ENCODE measurements at places on chromosomes 5 and 9.

DNA sequence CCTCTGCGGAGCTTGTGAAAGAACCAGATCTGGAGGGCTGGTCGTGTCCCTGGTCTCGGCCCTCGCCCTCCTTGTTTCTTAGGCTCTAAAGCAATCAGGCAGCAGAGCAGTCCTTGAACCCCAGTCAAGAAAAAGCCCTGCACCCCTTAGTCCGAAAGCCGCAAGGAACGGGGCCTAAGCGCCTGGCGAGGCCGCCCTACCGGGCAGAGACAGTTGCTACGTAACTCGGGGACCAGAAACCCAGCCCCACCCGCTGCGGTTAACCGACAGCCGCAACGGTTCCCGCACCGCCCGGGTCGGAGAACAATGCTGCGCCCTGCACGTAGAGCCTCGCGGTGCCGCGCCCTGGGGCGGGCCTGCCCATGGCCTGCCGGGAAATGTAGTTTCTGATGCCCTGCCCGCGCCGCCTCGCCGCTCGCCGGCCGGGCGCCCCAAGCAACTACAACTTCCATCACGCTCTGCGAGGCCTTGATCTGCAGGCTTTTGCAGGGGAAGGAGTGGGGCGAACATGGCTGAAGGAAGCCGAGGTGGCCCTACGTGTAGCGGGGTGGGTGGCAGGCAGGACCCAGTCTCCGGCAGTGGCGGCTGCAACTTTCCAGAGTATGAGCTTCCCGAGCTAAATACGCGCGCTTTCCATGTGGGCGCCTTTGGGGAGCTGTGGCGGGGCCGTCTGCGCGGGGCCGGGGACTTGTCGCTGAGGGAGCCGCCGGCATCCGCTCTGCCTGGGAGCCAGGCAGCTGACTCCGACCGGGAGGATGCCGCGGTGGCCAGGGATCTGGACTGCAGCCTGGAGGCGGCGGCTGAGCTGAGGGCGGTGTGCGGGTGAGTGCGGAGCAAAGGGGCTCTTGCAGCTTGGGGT is at the start of gene SNAPC3:
TSS of gene SNAPC3 (plus strand) at position 505 of the 859 bp plus-strand sequence. CDS start at position 509, 4 bp downstream.
- peak; percentile 94 for DNase-seq

DNA sequence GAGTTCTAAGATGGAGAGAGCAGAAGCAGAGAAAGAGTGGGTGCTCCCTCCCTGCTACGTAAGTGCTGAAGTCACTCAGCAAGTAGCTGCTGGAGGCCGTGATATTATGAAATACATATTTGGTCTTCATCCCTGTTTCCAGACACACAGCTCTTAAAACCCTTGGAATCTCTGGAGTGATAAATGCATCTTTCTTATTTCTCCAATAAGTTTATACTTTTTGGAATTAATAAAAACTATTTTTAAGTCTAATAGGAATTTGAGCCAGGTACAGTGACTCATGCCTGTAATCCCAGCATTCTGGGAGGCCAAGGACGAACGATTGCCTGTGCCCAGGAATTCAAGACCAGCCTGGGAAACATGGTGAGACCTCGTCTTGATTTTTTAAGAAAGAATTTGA is 60.6 kb downstream of the AUH start:
- DNase-seq: no peak

DNA sequence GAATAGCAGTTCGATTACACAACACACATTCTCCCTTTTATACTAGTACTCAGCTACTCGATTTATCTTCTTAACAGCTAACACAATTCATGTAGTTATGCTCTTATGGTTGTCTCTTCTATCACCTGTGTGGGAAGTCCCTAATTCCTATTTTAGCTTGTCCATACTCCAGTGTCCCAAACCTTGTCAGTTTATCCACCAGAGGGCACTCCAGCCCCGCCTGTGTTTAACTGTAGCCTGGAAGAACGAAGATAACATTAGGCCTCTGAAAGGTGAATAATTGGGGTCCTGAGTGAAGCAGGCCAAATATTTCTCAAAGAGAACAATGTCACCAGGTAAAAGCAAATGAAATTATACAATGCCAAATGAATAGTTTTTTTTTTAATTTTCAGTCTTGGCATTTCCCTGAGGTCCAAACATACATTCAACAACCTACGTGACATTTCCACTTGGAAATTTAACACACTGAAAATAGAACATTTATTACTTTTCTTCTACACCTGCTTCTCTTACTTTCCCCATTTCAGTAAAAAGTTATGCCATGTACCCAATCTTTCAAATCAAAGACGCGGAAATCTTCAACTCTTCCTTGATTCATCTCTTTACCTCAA is 560.7 kb downstream of the HTR1A start:
- DNase-seq: no peak

DNA sequence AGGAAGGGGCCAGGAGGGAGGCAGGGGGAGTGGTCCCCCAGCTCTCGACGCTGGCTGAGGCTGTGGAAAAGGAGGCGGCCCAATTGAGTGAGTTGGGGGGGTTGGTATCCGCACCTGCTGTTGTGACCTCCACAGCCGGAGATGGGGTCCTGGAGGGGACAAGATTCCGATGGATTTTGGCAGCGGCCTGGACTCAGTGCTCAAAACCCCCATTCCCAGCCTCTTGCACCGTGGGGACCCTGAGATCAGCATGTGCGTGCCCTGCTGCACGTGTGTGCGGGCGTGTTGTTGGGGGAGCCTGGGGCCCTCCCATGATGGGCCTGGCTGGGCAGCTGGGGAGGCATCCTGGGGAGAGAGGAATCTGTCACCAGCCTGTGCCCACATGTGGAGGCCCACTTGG is 15.0 kb downstream of the CNTFR start:
- no peak for DNase-seq

DNA sequence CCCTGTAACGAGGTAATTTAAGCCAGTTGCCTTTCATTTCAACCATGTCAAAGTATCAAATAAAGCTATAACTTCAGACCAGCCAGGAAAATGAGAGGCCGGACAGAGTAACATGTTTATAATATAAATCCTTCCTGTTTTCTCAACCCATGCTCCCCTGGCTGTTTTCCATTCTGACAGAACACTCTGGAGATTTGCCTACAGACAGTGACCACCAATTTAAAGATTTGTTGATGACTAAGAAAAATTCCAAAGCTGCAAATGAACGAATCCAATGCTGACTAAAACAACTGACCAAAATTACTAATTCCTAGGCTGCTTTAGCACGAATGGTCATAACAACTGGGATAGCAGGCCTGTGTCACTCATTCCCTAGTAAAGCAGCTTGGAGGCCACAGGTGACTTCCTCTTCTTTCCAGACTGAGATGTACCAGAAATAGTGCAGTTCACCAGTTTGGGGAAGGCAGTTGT is 141.4 kb downstream of the AOPEP start:
- no peak for DNase-seq

DNA sequence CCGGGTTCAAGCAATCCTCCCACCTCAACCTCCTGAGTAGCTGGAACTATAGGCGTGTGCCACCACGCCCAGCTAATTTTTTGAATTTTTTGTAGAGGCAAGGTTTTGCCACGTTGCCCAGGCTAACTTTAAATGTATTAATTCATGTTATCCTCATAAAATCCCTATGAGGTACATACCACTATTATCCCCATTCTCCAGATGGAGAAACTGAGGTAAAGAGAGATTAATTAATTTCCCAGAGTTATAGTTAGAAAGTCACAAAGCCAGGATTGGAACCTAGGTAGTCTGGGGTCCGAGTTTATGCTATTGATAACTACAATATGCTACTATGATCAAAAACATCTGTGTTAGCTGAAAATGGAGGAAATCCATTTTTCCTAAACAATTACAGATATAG is 31.9 kb upstream of the GOLPH3 start:
- DNase-seq: no peak

GRCh38 chr5:110321117-110321516 is 405.4 kb downstream of the TMEM232 start:
- no peak for DNase-seq

- no peak for DNase-seq
Observed at GRCh38 chr5:171577042-171577758, 157.8 kb downstream of the FGF18 start.

DNA sequence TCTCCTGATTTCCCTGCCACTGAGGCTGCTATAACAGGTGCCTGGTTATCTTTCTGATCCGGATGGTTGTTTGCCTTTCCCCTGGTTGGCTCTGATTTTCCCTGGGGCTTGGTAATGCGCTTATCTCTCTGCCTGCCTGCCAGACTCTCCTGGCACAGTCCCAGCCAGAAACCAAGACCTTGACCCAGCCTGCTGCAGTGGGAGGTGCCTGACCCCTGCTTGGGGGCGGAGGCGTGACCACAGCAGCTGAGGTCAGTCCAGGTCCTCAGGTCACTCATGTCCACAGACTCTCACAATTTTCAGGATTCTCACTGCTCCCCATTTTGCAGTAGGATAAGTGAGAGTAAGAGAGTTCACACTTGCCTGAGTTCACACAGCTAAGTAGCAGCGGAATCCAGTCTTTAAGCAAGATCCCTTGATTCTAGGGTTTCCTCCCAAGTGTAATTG is 24.4 kb upstream of the SYNPO start:
- DNase-seq: no peak

GRCh38 chr5:143314659-143315058 is 88.8 kb downstream of the NR3C1 start:
- DNase-seq: no peak

GRCh38 chr9:35675732-35676392 is 2.1 kb downstream of the CA9 start:
- no peak for DNase-seq

DNA sequence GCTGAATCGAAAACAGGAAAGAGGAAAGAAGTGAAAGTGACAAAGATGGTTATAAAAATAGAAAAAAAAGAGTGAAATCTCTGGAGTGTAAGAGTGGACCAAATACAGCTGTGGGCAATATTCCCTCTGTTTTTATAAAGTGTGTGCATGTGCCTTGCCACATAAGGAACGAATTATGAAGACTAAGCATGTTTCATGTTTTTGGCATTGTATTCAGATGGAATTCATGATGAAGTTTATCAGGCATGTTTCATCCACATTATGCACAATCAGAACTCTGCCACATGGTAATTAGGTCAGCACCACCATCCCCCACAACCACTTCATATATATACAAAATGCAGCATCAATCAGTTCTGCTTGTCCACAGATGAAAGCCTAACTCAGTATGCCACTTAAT is 348.0 kb downstream of the ZNF608 start:
- no peak for DNase-seq

- no peak for DNase-seq
Observed at GRCh38 chr9:109513871-109514270, 15.8 kb upstream of the PTPN3 start.

DNA sequence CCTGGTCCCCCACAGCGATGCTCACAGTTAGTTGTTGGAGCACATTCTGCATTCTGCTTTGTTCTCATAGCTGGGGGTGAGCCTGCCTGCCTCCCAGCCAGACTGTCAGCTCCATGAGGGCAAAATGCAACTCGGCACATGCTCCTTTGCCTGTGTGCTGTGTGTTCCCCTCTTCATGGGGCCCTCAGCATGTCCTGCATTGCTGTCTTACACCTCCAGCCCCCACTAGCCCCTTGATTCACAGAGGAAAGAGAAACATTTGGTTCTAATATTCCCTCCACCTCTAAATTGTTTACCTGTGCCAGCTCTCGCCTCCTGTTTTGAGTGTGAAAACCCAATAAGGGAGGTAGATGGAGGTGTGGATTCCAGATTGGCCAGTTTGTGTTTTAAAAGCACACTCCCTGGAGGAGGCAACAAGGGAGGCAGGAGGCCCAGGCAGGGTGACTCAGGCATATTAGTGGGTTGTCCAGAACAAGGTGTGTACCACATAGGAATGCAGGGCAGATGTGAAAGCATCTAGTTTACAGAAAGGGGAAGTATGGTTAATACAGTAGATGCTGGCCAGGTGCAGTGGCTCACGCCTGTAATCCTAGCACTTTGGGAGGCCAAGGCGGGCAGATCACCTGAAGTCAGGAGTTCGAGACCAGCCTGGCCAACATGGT is 224.6 kb downstream of the AGTPBP1 start:
- DNase-seq: no peak

GRCh38 chr5:102777099-102777498 is 22.0 kb downstream of the PAM start:
- DNase-seq: no peak

GRCh38 chr5:96859375-96859774 is 16.9 kb upstream of the ERAP2 start:
- DNase-seq: no peak

DNA sequence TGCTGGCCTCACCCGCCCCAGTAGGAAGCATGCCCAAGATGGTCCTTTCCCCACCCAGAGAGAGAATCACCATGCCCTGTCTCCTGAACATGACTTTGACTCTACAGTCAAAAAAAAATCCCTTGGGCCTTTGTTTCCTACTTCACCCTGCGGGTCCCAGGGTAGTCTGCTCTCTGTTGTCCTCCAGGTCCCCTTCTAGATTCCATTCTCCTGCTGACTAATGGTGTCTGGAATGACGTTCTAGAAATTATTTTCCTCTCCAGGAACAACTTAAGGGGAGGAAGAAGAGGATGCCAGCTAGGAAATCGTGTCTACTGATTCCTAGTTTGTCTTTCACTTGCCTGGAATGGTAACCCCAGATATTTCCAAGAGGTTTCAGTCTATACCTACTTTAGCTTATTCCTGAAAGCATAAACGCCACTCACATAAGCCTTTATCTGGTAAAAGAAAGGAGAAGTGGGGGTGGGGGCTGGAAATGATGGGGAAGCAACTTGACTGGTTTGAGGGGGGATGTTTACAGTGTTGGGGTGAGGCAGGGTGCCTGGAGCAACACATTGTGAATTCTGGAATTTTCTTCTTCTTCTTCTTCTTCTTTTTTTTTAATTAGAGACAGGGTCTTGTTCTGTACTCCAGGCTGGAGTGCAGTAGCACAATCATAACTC is 93.9 kb downstream of the SNX18 start:
- DNase-seq: no peak

- no peak for DNase-seq
Observed at GRCh38 chr9:71944754-71945375, 33.4 kb downstream of the C9orf85 start.

- DNase-seq: no peak
Observed at GRCh38 chr5:163941079-163941478, 435.7 kb downstream of the MAT2B start.

- no peak for DNase-seq
Observed at GRCh38 chr5:142906863-142907671, 136.9 kb downstream of the ARHGAP26 start.

GRCh38 chr5:58330781-58331180 is 129.1 kb downstream of the PLK2 start:
- DNase-seq: no peak

- DNase-seq: no peak
Observed at GRCh38 chr5:27217155-27217956, 179.0 kb upstream of the CDH9 start.

DNA sequence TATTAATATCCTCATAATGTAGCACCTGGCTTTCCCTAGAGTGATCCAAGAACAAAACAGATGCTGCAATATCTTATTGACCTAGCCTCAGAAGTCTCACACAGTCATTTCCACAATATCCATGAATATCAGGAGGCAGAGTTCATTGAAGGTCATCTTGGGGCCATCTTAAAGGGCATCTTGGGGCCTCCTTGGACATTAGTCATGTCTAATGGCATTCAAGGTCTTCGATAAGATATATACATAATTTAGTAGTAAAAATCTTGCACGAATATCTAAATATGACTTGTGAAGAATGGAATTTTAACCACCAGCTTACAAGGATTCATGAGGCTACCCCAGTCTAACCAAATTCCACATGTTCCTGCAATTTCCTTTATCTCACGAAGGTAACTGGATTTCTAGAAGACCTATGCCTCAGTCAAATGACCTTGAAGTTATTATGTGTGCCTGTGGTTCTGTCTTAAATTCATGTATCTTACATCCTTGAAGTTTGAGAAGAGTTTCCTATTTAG is 163.6 kb upstream of the SPEF2 start:
- no peak for DNase-seq

Measured in CD4-positive, alpha-beta T cell treated with Interleukin-4 for 4 hours (primary cell).